ENCODE measurements at places on chromosomes 16 and 17.
A peak's percentile ranks its signal among the peaks of the same experiment; 100 is the strongest.

GRCh38 chr17:75361344-75361743 lies 44.1 kb downstream of the GRB2 start:
- DNase-seq, result no peak

DNA sequence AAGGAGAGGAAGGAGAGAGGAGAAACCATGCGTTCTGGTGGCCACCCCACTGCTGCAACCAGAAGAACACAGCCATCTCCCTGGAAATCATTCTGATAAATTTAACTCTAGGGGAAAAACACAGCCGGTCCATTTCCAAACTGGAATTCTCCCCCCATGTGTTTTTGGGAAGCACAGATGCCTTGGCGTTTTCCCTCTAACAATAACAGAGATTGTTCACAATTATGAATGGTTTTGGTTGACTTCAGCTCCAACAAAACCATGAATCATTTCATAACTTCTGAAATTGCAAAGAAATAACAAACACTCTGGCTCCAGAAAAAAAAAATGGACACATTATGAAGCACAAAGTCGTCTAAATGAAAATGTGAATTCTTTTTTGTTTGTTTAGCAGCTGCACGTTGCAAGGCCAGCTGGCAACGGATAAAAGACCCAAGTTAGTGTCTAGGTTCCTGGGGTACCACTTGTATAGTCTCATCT lies 46.2 kb downstream of the GNAO1 start:
- DNase-seq, result no peak

GRCh38 chr16:48291303-48291702 lies 44.0 kb upstream of the ABCC11 start:
- no peak for DNase-seq

DNA sequence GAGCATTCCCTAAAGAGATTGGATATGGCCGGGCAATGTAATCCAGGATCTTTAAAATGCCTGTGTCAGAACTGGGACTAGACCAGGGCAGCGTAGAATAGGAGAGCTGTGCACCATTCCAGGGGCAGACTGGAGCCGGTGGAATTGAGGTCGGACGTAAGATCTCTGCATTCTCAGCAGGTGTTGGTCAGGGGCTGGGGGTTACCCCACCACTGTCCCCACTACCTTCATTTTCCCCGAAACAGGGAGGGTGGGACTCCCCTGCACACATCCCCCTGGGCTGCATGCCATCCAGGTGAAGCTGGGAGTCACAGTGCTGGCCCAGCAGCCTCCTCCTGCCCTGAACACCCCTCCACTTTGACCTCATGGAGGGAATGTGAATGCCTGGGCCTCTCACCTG lies 17.8 kb downstream of the OSBPL7 start:
- no peak for DNase-seq

DNA sequence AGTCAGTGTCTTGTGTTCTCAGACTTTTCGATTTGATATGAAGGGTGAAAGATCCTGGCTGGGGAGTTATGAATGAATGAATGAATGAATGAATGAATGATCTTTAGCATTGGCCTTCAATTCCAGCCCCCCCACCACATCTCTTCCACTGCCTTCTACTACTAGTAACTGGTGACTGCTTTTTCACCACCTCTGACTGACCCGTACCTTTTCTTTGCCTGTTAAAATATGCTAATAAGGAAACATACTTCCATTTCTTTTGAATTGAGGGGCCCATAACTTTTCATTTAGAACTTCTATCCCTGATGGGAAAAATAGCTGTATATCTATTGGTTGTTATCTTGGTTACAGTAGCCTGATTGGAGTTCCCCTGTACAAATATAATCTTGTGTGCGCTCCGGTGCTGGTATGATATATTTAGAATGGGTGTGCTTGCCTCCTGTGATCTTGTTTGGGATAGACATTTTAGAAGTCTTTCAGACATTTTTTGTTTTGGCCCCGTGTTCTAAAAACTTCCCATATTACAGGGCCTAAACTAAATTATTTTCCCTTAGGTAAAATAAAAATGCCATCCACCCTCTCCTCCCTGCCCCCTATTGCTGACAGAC lies 3.4 kb downstream of the LYRM1 start:
- no peak for DNase-seq

- DNase-seq, result no peak
These were observed 4.4 kb downstream of the TRAPPC2L start for GRCh38 chr16:88861359-88861758.

GRCh38 chr17:61770752-61771533 lies 92.4 kb downstream of the BRIP1 start:
- DNase-seq, result peak; percentile 66

DNA sequence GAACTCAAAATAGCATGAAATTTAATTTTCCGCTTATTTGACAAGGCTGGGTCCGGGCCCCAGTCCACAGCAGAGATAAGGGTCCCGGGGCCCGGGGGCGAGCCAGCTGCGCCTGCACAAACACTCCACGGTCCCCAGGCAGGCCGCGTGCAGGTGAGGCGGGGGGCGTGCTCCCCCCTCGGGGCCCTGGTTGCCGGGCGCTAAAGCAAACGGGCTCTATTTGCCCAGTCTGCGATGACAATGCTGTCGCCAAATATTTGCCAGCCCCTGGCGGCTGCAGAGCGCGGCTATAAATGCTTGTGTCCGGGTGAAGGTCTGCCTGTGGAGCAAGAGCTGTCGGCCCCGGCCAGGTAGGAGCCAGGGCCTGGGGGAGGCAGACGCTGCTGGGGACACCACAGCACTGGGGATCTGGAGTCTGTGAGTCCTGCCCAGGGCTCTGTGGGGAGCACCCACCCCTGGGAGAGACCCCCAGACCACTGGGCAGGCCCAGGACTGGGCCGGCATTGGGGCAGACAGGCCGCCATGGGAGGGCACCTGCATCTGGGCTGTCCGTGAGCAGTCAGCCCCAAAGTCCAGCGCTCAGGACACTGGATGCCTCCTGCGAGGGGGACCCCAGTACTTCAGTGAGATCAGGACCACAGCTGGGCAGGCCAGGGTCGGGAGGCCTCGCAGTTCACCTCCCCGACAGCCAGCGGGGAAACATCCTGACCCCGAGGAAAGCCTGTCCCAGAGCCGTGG lies at the start of gene PERCC1:
TSS of gene PERCC1 (plus strand) at position 320 of the 738 bp plus-strand sequence. CDS start 1,516 bp downstream, outside the sequence.
- DNase-seq, result no peak

GRCh38 chr17:36661047-36661666 lies 59.8 kb downstream of the MRM1 start:
- DNase-seq, result no peak

- no peak for DNase-seq
These were observed 10.4 kb downstream of the PRSS54 start for GRCh38 chr16:58284469-58284868.

GRCh38 chr17:17778308-17779014 lies 58.3 kb downstream of the SREBF1 start:
- DNase-seq, result no peak

DNA sequence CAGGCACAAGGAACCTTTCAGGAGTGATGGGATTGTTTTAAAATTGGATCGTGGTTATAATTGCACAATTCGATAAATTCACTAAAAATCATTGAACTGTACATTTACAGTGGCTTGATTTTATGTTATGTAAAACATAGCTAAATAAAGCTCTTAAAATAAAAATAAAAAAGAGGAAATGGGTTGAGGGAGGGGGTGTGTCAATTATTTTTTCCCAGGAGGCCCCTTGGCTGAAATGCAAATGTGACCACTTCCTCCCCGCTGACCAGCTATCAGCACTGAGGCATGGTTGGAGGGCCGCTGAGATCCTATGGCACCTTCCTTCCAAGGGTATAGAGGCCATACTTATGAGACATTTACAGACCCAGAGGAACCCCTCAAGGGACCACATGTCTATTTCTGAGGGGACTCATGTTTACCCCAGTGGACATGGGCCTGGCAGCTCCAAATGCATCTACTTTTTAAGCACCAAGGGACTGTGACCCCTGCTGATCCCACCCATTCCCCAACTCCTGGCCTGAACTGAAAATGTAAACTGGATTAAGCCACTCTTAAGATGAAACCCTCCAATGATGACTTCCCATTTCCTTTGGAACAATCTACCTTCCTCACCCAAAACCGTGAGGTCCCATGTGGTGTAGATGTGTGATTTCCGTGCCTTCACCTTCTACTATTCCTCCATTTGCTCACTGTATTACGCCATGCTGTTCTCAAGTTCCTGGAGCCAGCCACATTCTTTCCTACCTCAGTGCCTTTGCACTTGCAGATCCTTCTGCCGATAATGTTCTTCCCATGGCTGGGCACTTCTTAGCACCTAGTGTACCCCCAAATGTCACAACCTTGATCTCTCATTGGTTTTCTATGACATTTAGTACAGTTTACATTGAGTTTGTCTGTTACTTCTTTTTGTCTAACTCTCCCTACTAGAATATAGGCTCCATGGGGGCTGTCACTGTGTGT lies 2.8 kb upstream of the IL21R start:
- DNase-seq, result no peak

- DNase-seq, result peak; percentile 36
These were observed 147.3 kb downstream of the CCDC182 start for GRCh38 chr17:57597531-57598453.

- no peak for DNase-seq
These were observed 19.8 kb upstream of the ABCA5 start for GRCh38 chr17:69346766-69347165.

GRCh38 chr17:44804302-44805089 lies 25.6 kb downstream of the GJC1 start:
- no peak for DNase-seq

DNA sequence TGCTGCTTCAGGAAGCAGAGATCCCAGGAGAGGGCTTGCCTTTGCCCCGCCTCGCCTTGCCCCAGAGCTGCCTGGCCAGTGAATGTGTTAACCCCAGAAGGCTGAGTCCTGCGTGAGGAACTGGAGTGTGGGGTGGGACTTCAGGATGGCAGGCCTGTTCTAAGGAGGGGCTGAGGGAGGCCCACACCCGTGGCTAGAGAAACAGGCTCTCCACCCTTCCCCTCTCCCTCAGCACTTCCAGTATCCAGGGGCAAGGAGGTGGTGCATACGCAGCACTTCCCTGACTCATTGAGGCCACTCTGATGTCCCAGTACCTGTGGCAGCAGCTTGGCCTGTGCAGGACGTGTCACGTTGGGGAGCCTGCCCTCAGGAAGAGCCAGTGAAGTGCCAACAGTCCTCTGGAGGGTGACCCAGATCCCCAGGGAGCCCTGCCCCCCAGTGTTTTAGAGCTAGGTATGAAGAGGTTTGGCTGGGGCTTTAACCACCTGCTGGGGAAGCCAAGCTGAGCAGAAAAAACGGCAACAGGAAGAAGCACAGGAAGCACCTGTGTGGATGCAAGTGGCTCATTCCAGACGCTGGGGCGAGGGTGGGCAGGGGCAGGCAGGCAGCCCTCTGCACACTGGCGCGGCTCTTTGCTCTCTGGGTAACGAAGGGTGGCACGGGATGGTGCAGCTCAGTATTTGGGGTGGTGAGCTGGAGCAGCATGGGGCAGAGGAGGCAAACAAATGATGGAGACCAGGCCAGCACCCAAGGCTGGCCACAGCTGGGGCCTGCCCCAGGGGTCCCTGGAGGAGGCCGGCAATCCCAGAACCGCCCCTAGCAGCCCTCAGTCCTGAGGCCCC lies 14.7 kb upstream of the CTCF start:
- no peak for DNase-seq

GRCh38 chr17:1709971-1710806 lies at the start of gene TLCD2:
Gene TLCD2 (minus strand): TSS chr17:1710377. CDS start chr17:1710242, 135 bp downstream.
- no peak for DNase-seq

- peak; percentile 26 for DNase-seq
These were observed at the start of gene RSAD1 for GRCh38 chr17:50478391-50479381. Gene RSAD1 (plus strand): TSS chr17:50478860. CDS start chr17:50478885, 25 bp downstream.

- DNase-seq, result no peak
These were observed 215.6 kb upstream of the CDH5 start for GRCh38 chr16:66150698-66151482.

GRCh38 chr17:27657620-27658019 lies 26.6 kb downstream of the LGALS9 start:
- no peak for DNase-seq

- no peak for DNase-seq
These were observed 2.0 kb downstream of the SMIM22 start for GRCh38 chr16:4796982-4797804.

DNA sequence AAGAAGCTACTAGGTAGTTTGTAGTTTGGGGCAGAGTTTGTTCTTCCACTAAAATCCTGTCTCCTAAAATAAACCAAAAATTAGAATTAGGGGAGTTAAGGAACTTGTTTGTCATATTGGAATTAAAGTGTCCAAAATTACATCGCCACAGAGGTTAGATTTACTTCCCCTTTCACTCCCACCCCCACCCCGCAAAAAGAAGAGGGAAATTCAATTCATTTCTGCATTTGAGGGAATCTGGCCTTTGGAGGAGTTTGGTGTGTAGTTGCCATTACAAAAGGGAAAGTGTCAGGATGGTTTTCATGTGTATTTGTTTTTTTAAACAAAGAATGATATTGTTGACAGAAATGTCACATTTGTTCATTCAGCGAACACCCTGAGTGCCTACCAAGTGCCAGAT lies 5.8 kb downstream of the TMEM97 start:
- no peak for DNase-seq

DNA sequence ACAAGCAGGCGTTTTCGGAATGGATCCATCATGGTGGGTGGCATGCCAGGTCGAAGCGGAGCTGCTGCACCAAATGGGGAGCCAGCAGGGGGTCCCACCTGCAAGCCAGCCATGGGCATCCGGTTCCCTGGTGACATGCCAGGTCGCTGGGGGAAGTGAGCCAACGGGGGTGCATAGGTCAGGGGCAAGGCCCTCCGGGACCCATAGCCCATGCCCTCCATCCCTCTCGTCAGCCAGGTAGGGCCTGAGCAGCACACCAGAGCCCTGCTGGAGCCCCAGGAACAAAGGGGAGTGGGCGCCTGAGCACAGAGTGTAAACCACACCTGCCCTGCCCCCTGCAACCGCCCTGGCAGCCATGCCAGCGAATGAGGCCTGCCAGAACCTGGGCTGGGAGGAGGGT lies 5.0 kb downstream of the SMARCD2 start:
- DNase-seq, result no peak

- DNase-seq, result no peak
These were observed 694 bp downstream of the NF1 start for GRCh38 chr17:31095236-31096105.

DNA sequence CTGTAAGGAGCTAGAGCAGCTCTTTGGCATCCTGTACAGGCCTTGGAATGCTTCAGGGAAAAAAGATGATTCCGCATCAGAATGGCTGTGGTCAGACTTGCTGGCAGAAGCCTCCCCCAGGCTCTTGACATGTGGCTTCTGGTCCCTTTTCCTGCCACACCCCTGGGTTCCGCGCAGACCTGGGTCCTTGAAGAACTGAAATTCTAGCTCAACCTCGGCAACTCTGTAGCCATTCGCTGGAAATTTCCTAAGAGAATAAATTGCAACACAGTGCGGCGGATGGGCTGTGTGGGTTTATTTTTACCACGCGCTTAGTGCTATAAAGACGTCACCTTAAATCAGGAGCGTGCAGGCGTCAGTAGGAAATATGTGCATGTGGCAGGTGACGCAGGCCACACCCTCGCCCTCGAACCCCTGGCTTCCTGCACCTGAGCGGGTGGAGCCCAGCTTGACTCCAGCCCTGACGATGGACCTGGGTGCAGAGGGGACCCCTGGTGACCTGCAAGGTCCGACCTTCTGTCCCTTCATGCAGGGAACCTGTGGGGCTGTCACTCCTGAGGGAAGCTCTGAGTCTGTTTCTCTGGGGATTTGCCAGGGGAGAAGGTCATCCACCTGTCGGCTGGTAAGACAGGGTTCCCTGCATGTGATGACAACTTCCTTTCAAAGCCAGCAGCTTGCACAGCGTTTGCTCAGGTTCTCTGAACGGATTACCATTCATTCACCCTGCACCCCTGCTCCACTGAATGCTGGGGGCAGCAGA lies 46.3 kb downstream of the METRNL start:
- DNase-seq, result no peak

- DNase-seq, result no peak
These were observed 4.3 kb downstream of the THOC6 start for GRCh38 chr16:3027983-3028715.

GRCh38 chr17:44935116-44935515 lies 12.5 kb downstream of the KIF18B start:
- no peak for DNase-seq
